Naive thymus-derived CD4-positive, alpha-beta T cell (primary cell): ENCODE measurements at places on chromosomes 3 and 15. TPM values are rescaled to one million over a fixed set of nuclear protein-coding genes. Genes with fewer than 3 reads are reported as not detected.
A peak's percentile ranks its signal among the peaks of the same experiment; 100 is the strongest.

DNA sequence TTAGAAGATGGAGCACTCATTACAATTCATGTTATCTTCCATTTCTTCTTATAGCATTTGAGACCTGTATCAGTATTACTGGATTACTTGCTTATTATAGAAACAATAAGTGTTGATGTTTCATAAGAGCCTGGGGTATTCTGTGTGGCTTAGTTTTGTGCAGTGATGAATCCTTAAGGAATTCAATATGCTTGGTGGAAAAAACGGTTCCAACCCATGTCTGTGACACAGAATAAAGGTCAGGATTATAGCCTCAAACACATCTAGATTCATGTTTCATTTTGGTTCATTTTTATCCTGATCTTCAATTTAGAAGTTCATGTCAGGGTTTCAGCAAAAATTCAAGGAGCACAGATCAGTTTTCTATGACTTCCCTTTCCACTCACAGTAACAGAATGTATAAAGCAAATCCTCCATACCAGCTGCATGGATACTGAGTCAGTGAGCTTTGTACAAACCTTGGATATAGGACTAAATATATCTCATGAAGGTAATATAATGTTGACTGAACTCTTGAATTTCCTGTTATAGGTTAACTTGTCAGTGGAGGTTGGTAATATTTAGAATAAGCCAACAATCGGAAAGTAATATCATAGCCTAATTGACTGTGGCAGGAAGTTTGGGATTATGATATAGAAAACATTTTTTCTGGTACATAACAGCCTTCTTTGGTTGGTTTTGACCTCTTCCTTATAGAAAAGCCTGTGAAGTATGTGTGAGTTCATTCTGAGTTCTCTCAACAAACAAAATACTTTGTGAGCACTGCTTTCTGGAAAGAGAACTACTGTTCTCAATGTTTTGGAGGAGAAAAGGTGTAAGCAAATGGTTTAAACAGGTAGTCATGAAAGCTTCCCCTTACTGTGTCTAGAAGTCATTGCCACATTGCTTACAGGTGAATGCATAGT is 218.2 kb upstream of the TPM1 start:
- DNase-seq: no peak

GRCh38 chr3:38137615-38138348 is 679 bp upstream of the MYD88 start:
- DNase-seq: peak; percentile 11

GRCh38 chr3:41265011-41265545 is 65.8 kb downstream of the CTNNB1 start:
- DNase-seq: no peak

DNA sequence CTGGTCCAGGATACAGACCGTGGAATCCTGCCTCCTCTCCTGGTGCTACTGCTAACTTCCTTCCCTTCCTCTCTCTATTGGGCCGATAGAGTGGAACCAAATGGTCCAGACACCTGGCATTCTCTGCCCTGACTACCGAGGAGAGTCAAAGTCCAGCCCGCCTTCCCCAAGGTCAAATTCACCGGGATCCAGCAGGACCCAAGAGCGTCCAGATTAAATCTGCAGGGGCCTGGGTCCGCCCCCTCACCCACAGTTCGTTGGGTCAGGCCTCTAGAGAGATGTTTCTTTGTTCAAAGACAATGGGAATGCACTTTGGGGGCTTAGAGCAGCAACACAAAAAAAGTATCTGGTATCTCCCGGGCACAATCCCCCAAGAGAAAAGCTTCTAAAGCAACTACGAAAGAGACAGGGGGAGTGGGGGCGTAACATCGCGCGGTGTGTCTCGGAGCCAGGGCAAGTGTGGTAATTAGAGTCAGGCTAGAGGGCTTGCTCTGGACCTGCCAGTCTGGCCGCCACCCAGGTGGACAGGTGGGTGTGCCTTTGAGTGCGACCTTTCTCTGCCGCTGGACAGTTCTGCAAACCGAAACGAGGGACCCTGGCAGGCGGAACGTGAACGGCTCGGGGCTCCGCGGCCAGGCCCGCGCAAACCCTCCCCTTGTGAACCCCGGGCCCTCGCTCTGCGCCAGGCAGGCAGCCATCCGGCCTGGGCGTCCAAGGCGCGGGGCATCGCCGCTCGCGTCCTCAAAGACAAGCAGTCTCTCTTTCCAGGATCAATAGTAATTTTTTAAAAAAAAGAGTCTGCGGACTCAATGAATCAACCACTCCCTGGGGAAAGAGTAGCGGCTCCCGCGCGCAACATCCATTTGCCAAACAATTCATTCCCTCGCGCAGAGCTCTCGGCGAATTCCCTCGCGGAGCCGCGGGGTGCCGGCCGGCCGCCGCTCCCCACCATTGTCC is 806 bp downstream of the KLHL25 start:
- peak; percentile 43 for DNase-seq

Gene ITIH1
- not detected for total RNA-seq

Gene MYO9A
- 53.3 TPM for total RNA-seq
